M059J (cell line): ENCODE measurements at places on chromosomes 7 and 10.

DNA sequence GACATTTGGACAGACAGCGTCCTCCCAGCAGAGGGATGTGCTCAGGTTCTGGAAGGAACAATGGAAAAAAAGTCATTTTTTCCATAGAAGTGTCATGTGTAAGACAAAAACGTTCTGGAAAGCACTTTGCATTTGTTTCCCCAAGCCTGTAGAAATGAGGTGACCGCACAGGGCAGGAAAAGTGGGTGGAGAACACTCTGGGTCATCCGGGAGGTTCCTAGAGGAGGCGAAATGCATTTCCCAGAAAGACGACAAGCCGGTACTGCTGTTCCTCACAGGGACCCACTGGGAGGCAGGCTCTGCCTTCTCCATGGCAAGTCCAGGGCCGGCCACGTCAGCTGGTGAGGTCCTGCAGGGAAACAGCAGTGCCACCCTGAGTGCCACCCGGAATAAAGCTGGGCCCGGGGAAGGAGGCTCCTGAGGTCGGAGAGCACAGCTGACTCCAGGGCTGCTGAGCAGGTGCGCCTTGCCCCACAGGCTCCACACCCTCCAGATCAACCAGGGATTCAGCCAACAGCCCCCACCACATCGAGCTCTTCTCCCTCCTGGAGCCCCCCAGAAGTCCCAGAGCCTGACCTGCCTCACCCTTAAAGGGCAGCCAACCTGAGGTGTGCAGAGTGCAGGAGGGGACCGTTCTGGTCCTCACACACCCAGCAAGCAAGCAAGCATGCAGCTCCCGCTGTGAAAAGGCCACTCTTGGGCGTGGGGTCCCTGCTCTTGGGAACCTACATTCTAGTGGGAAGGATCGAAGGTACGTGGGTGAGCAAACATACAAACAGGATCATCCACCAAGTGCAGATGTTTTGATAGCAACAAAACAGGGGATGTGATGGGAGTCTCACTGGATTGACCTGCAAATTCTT is 28.8 kb upstream of the INPP5A start:
- DNase-seq = no peak

DNA sequence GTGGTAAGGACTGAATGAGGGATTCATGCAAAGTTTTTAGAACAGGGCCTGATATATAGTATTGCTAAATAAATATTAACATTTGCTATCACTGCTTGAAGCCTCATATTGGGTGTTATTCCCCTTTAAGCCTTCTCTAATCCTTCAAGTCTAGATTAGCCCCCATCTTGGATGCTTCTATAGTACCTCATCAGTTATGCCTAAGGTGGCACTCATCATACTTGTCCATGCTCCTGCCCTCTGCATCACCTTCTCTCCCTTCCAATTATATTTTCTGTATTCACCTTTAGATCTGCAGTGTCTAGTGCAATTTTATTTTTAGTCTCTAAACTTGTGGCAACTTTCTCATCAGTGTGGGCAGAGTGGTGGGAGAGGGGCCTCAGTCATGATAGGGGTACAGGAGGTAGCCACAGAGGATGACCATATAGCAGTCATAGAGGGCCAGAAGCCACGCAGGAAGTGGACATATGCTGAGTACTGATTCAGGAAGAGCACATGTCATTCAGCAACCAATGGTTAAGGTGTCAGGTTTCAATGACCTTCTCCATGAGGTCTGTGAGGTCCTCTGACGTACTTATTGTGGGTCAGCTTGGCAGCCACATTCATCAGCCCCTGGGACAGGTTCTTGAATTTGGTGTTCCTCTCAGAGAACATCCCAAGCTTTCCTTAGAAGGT is 2.5 kb downstream of the ENTPD1 start:
- DNase-seq = peak; percentile 2

DNA sequence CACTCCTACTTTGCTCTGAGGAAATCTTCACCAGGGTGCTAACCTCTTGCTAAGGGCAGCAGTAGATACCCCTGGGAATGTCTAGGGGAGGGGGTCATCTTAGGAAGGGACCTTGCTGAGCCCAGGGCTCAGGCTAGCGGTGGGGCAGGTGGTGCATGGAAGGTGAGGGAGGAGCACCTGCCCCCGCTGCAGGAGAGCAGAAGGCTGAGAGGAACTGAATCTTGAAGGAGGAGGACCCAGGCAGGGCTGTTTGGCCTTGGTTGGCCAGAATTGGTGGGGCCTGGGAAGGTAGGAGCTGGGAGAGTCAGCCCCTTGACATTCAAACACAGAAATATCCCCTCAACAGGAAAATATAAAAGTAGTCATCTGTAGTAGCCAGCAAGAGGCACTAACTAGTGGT is 7.0 kb downstream of the CALHM3 start:
- DNase-seq = no peak

DNA sequence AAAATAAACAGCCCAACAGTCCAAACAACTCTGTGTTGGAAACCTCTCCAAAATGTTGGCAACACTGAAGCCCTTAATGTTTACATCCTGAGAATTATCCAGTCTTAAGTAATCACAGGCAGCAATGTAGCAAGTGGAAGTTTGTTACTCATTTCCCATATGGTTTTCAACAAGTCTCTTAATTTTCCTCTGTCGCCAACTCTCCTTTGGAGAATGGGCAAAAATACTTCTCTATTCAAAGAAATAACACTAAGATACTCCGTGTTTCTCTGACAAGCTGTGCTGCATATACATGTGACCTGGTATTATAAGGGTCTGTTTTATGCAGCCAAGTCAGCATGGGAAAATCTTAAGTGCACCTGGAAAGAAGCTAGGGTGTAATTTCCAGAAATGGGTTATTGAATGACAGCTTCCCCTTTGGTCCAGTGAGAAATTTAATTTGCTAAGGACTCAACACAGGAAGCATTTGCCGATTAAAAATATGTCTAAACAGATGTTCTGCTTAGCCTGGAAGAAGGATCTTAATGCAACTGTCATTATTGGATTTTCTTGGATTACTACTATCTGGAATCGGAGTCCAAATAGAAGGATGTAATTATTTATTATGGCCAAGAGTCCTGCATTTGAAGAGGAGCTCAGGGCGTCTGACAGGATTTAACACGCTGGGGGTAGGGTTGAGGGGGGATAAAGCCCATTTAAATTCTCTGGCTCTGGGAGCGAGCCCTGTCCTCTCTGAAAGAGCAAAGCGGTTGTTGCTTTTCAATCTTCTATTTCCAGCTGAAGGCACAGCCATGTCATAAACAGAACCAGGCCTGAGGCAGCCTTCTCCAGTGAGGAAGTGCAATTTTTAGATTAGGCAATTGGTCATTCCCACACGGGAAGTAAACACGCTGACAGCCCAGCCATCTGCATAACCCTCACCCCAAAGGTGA is 73.1 kb downstream of the TLL2 start:
- no peak for DNase-seq

GRCh38 chr10:132793871-132794849 is 8.2 kb upstream of the NKX6-2 start:
- no peak for DNase-seq

DNA sequence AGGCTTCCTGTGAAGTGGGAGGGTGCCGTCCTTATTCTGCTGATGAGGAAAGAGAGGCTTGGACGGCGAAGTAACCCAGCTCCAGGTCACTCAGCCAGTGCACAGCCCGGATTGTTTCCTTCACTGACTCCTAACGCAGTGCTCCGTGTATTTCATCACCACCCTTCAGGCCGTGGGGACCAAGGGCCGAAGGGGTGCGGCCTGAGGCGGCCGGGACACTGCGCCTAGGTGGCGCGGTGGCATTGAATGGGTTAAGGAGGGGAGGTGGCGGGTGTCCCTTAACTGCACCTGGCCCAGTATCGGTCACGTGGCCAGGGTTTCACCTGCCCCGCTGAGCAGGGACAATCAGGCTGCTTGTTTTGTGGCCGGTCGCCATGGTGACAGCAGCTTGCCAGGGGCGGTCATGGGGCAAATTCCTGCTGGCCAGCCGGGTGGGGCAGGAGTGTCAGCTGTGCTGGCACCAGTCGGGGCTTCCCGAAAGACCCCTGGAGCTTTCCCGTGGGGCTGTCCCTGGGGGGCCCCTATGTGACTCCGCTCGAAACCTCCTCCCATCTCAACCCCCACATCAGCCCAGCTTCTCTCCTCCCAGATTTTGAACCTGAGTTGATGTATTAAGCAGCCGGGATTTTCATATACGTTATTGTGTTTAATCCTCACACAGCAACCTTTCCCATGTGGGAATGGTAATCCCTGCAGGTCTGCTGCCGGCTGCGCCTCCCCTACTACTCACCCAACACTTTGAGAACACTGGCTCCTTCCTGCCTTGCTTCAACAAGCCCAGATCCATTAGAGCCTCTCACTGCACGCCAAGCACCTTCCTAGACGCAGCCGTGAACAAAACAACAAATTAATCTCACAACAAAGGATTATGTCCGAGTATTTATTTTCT is 4.4 kb upstream of the ABHD11 start:
- peak; percentile 70 for DNase-seq
